Stimulated activated CD8-positive, alpha-beta memory T cell treated with anti-CD3 and anti-CD28 coated beads, Interleukin-2, amount 100 ng/mL, for 1 hour (primary cell): ENCODE measurements at places on chromosomes 16 and 17.

GRCh38 chr16:25005445-25006306, 9.5 kb downstream of the ARHGAP17 start:
- no peak for DNase-seq

GRCh38 chr17:53061446-53061845, 761.3 kb upstream of the KIF2B start:
- no peak for DNase-seq

GRCh38 chr16:78189121-78189520, 89.7 kb downstream of the WWOX start:
- no peak for DNase-seq

DNA sequence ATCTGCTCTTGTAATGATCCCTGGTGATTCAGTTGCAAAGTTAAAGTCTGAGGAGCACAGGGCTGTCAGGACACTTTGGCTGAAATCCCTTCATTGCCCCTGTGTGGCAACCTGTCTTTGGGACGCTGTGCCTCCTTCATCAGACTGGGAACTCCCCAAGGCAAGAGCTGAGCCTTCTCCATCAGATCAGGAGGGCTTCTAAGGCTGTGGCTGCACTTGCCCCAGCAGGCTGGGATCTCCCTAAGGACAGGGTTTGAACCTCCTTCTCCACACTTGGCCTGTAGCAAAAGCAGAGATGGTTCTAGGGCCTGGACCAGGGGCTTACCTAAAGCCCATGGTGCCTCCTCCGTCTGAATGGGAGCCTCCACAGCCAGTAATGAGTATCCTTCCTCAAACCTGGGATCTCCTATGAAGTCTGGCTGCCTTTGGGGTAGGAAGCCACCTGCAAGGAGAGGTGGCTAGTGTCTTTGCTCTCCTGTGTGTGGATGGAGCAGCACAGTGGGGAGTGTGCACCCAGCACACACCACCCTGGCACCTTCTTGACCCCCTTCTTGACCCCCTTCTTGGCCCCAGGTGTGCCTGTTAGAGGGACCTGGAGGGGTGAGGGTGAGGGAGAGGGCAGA, 79.0 kb upstream of the NKD1 start:
- DNase-seq: no peak

DNA sequence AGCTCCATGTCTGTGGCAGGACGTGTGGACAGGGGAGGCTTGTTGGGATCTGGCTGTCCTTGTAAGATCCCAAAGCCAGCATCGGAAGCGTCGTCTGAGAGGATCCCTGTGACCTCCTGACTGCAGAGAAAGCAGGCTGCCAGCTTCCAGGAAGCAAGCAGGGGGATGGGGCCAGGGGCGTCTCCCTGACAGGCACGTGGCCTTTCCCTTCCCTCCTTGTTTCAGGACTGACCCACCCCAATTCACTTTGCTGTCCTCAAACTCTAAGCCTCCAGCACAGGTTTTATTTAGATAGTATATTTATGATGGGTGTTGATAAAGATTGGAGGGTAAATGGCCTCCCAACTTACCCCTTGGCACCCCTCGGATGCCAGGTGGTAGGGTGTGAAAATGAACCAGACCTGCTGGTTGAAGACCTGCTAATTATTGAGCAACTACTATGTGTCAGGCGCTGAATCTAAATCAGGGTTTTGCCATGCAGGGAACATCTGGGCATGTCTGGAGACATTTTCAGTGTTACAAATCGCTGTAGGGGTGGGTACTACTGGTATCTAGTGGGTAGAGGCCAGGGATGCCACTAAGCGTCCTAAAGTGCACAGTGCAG, 24.5 kb downstream of the SOCS1 start:
- DNase-seq: no peak

DNA sequence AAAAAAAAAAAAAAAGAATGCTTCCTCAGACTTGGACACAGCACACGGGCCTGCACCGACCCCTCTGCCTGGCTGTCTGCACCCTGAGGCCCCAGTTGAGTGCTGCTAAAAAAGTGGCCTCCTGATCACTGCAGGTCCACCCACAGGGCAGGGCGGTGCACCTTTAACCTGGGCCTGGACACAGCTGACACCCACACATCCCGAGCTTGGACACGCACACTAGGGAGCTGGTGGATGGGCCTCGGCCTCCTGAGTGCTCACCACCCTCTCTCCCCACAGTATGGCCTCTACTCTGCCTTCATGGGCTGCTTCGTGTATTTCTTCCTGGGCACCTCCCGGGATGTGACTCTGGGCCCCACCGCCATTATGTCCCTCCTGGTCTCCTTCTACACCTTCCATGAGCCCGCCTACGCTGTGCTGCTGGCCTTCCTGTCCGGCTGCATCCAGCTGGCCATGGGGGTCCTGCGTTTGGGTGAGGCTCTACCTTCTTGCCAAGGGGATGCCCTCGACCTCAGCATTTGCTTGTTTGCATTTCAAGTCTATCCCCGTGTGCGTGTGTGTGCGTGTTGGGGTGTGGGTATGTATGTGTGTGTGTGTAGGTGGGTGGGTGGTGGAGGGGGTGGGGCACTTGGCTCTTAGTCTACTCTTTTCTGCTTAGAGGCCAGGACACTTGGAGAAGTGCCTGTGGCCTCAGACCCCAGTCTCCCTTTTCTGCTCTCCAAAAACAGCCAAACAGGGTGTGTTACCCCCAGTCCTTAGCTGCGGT, 2.3 kb downstream of the SLC26A11 start:
- DNase-seq: no peak

DNA sequence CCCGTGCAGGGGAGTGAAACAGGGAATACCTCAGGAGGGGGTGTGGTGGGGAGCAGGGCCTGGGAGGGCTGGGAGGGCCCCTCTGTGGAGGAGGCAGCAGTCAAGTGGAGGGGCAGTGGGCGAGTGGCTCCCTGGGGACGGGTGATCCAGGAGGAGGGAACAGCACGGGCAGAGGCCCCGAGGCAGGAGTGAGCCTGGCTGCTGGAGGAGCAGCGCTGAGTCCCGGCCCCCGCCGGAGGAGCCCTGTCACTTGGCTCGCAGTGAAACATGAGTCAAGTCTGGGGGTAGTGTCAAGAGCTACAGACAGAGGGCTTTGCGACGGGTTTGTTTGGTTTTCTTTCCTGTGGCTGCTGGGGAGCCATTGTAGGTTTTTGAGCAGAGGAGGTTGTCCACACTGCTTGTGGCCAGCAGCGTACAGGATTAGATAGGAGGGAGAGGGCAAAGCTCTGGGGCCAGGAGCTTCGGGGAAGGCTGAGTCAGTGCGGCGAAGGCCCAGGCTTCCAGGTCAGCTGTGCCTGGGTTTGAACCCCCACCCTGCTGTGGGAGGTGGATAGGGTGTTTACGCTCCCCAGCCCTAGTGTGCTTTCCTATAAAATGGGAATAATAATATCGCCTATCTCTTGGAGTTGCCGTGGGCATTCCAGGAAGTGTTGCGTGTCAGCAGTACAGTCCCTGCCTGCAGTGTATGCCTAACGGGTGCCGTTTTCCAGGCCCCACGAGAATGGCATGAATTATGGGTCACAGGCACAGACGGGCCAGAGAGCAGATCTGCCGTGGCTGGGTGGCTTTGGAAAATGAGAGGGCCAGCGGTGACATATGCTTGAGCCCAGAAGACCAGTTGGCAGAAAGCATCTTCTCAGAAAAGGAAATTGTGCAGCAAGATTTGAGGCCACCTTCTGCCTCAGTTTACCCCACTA, 115.9 kb upstream of the CIBAR2 start:
- DNase-seq: no peak

- DNase-seq: no peak
Measured at GRCh38 chr16:46404028-46404427, 217.2 kb downstream of the SHCBP1 start.

DNA sequence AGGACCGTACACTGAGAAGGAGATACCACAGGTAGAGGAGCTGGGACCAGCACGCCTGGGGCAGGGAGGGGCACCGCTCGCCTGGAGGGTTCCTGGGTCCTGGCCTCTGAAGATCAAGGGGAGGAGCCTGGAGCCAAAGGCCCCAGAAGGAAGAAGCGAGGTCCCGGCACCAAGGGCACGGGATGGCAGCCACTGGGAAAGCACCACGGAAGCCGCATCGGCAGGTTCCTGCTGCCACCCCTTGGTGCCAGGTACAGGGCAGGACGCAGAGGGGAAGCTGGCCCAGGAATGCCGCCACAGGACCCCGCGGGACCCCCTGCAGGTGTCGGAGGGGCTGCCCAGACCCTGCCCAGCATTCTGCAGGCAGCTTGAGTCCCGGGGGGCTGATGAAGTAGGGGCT, 42.5 kb upstream of the CBFA2T3 start:
- DNase-seq: no peak

DNA sequence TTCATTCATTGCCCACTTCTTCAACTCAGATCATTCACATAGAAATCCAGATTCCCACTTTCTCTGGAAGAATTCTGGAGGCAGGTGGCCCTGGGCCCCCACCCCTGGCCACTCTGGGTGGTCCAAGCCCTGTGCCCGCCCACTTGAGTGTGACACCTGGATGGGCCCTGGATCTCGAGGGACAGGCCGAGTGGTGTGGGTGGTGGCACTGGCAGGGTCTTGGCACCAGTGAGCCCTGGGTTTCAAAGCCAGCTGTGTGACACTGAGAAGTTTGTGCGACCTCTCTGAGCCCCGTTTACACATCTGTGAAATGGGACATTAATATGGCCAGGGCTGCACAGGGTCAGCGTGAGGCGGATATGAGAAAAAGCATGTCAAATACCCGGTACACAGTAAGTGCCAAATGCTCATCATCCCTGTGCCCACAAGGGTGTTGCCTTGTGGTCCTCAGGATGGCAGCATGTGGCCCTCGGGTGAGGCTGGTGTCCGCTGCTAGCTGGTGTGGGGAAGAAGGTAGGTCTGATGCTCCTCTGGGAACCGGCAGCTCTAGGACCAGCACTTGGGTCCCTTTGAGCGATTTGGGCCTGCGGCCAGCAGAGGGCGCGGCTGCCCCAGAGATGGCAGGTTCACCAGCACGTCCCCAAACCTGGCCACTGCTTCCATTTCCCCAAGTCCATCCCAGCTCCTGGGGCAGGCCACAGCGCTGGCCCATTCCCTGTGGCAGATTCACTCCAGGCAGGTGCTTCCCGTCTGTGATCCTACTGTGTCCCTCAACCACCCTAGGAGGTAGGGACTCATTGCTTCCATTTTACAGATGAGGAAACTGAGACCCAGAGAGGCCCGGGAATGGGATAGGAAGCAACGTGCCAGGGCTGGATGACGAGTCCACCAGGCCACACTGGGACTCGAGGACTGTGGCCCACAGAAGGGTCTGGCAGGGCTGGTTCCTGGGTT, 3.6 kb downstream of the OSGIN1 start:
- DNase-seq: peak; percentile 52

DNA sequence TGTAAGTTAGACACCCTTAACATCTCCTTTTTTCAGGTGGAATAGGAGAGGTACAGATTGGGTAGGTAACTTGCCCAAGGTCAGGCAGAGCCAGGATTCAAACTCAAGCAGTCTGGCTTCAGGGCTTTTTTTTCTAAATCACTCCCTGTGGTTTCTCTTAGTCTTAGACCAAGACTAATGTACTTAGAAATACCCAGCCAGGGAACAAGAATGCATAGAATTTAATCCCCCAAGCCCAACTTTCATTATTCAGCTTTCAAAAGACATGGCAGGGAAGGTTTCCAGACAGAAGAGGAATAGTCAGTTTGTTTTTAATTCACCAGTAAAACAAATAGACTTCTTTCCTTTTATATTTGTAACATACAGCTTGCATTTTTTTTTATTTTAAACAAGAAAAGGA, 305.2 kb upstream of the RBFOX1 start:
- DNase-seq: no peak

- DNase-seq: no peak
Measured at GRCh38 chr17:2089021-2089422, 34.1 kb downstream of the HIC1 start.

DNA sequence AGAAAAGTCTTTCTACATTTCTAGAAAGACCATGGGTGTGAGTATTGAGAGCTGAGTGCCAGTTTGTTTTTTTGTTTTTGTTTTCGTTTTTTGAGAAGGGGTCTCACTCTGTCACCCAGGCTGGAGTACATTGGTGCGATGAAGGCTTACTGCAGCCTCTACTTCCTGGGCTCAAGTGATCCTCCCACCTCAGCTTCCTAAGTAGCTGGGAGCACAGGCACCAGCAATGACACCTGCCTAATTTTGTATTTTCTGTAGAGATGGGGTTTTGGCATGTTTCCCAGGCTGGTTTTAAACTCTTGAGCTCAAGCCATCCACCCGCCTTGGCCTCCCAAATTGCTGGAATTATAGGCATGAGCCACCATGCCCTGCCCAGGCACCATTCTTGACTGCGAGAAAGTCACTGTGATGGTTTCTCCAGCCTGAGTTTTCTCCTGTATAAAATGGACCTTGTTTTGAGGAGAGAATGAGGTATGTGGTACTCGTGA, 673.8 kb downstream of the MAF start:
- DNase-seq: no peak

- DNase-seq: no peak
Measured at GRCh38 chr16:55222486-55222885, 101.5 kb upstream of the IRX6 start.

DNA sequence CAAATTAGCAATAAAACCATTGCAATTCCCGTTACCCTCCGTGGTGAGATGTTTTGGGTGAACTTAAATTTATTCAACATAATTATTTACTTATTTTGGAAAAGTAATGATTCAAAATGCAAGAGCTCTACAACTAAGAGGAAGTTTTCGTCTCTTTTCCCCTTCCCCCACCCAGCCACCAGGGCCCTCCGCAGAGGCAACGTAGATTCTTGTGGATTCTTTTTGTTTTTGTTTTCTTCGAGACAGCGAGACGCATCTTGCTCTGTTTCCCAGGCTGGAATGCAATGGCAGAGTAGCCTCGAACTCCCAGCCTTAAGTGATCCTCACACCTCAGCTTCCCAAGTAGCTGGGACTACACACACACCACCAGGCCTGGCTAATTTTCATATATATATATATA, 19.2 kb downstream of the CCDC40 start:
- no peak for DNase-seq

- DNase-seq: no peak
Measured at GRCh38 chr16:84042879-84043485, 387 bp upstream of the SLC38A8 start.

GRCh38 chr16:80027007-80027965, 426.7 kb upstream of the MAF start:
- peak; percentile 8 for DNase-seq

- DNase-seq: no peak
Measured at GRCh38 chr16:548586-548985, 11.6 kb upstream of the PRR35 start.

DNA sequence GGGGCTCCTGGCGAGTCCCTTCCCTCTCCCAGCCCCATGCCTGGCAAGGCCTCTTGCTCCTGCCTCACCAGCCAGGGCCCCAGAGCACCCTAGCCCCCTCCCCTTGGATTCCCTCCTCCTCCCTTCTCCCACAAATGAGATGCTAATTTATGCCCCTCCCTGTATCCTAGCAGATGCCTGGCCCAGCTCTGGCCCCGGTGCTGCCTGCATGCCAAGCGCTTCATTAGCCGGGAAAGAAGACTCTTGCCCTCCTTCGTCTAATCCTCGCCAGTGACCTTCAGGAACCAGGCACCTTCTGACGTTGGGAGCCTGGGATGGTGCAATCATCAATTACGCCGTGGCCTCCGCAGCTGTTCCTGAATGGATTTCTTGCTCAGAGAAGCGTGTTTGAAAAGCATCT, 127.8 kb downstream of the SDK2 start:
- DNase-seq: no peak
